ENCODE measurements at places on chromosomes 16 and 17.
A peak's percentile ranks its signal among the peaks of the same experiment; 100 is the strongest.

GRCh38 chr17:44584443-44584842 lies 27.2 kb downstream of the FZD2 start:
- DNase-seq: no peak

- DNase-seq: no peak
Measured at GRCh38 chr17:1800240-1800639, 29.5 kb downstream of the SMYD4 start.

DNA sequence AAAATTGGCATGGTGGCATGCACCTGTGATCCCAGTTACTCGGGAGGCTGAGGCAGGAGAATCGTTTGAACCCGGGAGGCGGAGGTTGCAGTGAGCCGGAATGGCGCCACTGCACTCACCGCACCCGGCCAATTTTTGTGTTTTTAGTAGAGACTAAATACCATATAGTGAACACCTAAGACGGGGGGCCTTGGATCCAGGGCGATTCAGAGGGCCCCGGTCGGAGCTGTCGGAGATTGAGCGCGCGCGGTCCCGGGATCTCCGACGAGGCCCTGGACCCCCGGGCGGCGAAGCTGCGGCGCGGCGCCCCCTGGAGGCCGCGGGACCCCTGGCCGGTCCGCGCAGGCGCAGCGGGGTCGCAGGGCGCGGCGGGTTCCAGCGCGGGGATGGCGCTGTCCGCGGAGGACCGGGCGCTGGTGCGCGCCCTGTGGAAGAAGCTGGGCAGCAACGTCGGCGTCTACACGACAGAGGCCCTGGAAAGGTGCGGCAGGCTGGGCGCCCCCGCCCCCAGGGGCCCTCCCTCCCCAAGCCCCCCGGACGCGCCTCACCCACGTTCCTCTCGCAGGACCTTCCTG lies at the start of gene HBQ1:
TSS of gene HBQ1 (plus strand) at position 359 of the 575 bp plus-strand sequence. CDS start at position 387, 28 bp downstream.
- peak; percentile 4 for DNase-seq

GRCh38 chr16:68000450-68000849 lies 1.2 kb upstream of the DPEP2 start:
- DNase-seq: peak; percentile 13

- no peak for DNase-seq
Measured at GRCh38 chr16:47043200-47043599, 69.7 kb upstream of the DNAJA2 start.

DNA sequence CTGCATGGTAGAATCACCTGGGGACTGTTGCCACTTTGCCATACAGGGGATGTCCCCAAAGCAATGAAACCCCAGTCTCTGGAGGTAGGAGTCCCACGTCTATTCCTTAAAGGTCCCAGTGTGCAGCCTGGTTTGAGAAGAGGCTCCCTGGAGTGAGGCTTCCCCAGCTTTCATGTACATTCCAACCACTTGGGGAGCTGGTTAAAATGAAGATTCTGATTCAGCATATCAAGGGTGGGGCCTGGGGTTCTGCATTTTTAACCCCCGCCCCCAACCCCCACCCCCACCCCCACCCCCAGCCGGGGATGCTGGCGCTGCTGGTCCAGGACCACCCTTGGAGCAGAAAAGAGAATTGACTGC lies 241.2 kb downstream of the FOXL1 start:
- DNase-seq: no peak

DNA sequence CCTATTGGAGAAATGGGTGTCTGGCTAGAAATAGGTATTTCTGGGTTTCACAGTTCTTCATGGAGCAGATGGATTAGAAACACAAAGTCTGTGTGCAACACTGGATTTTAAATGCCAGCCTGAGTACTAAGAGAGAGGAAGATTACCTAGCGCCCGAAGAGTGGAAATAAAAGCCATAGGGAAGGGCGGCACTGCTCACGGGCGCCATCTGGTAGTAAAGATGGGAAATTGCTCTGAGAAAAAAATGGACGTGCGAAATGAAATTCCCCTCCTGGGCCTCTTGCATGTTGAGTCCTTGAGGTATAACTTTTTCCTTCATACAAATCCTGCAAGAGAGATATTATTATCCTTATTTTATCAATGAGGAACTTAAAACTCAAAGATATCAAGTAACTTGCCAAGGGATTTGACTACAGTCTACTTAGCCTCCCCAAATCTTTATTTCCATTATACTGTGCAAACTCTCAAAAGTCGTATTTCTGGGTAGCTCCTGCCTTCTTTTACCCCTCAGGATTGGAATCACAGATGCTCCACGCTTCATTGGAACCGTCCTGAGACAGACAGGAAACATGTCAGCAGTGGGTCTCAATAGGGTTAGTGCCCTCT lies 72.8 kb downstream of the MMD start:
- peak; percentile 50 for DNase-seq

GRCh38 chr16:54059319-54059718 lies 227.3 kb downstream of the IRX3 start:
- DNase-seq: no peak

- no peak for DNase-seq
Measured at GRCh38 chr17:62189377-62189776, 124.3 kb upstream of the MED13 start.

GRCh38 chr17:48290378-48290777 lies 139.6 kb downstream of the SKAP1 start:
- no peak for DNase-seq

- DNase-seq: peak; percentile 93
Measured at GRCh38 chr16:15404792-15405191, 9.2 kb downstream of the MPV17L start.

DNA sequence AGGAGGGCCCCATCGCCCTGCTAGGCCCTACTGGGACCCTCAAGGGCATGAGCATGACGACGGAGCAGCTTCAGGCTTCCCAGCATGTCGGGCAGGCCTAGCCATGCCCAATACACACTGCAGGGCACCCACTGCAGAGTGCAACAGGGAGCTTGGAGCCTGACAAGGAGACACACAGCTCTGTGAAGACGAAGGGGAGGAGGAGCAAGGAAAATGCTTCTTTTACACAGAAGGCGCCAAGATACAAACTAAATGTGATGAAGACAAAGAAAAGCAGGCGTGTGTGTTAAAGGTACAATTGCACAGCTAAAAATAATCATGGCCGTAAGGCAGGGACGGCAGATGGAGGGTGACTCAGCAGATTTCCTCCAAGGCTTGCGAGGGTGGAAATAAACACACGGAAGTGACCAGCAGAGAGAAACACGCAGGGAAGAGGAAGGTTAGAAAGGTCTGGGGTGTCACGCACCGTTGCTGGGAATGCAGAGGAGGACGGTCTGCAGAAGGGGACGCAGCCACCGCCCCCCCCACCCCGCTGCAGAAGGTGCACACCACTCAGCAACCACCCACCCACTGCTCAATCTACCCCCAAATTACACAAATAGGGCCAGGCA lies 108.5 kb downstream of the ZNF778 start:
- peak; percentile 77 for DNase-seq

GRCh38 chr17:4944163-4944553 lies 4.1 kb downstream of the RNF167 start:
- no peak for DNase-seq

DNA sequence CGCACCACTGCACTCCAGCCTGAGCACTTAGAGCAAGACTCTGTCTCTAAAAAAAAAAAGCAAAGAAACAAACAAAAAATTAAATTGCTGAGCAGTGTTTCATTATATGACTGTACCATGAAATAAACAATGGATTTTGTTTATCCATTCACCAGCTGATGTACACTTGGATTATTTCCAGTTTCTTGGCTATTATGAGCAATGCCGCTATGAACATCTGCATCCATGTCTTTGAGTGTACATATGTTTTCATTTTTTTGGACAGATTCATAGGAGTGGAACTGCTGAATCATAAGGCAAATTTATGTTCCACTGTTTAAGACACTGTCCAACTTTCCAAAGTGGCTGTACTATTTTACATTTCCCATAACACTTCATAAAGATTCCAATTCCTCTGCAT lies 8.0 kb downstream of the RNF157 start:
- no peak for DNase-seq

DNA sequence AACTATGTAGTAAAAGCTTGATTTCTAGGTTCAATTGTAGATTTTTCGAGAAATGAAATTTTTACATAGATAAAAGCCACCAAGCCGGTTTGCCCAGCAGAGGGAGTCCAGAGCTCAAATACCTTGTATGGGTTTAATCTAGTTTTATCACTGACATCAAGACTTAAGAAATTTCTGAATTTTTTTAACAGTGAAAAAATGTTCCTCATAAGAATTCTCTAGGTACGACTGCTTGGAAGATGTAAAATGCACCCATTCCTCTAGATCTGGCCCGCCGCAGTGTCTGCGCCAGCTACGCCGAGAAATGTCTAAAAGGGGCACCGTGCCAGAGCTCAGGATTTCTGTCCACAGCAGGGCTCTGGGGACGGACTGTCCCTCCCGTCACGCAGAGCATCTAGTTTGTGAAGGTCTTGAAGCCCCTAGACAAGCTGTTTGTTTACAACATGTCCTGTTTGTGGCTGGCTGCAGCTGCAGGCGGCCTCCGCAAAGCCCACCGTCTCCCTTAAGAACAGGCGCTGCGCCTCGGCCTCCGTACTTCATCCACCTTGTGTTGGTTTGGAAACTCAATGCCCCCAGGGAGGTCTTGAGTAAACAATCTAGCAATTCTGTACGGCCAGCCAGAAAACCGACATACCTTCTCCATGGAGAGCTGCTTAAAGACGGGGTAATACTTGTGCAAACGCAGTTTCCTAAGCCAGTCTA lies 24.8 kb downstream of the MAP1LC3B start:
- DNase-seq: peak; percentile 40

DNA sequence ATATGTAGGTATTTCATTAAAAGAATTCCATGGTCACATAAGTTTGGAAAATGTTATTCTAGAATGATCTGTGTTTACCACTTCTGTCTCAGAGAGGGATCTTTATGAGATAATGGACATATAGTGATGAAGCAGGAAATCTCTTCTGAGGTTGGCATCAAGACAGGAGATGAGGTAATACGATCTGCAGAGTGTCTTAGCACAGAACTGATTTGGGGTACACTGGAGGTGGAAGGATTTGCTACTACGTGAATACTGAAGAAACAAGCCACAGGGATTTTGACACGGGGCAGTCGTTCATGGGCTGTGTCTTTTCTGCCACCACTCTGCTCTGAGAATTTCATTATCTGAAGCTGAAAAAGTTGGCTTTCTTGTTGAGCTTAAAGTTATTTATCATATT lies 5.5 kb downstream of the CBFB start:
- DNase-seq: no peak

- no peak for DNase-seq
Measured at GRCh38 chr17:79979816-79980215, 55.9 kb downstream of the TBC1D16 start.

DNA sequence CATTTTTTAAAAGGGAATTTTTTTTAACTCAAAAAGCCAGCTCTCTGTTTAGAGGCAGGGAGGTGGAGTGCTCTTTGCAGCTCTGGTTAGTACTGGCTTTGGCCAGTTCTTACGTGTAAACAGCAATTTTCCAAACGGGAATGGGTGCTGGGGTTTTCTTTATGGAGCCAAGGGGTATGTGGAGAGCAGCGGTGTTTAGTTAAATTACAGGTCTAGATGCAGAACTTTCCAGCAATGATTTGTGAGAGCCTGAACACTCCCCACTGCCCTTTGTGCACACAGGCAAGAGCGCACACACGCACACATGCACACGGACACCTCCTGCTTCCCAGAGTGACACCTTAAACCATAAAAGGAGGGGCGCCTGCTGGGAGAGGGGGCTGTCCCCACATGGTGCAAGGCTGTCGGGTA lies 140.2 kb downstream of the MSI2 start:
- no peak for DNase-seq

GRCh38 chr17:39618246-39618913 lies 8.4 kb upstream of the PPP1R1B start:
- DNase-seq: no peak

GRCh38 chr17:80254396-80255251 lies 6.0 kb upstream of the RNF213 start:
- peak; percentile 94 for DNase-seq

DNA sequence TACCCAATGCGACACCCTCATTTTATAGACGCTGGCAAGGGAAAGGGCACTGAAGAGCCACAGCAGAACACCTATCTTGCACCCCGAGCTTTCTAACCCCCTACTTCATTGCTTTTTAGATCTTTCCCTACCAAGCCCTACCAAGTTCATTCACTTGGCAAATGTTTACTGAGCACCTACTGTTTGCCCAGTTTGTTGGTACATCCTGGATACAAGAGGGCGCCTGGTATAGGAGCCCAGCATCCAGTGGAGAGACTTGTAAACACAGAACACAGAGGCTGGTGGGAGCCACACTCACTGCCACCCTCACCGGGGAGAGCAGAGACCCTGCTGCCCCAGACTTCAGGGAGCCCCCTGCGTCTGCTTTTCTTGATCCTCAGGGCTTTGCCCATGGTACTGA lies 112.6 kb downstream of the GNAO1 start:
- DNase-seq: no peak

DNA sequence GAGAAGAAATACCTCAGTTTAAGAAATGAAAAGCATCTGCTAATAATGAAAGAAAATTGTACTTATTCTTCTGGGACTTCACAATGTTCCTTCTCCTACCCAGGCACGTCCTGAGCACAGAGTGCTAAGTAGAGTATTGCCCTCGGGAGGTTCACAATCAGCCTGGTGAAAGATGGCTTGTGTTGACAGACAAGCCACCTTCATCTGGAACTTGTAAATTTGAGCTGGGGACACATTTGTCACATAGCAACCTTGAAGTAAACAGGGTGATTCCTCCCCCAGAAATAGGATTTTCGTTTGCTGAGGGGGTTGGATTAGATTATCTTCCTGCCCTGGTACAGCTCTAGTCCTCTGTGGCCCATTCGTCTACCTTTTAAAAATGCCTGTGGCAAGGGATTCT lies 34.4 kb upstream of the MYH2 start:
- no peak for DNase-seq

- DNase-seq: no peak
Measured at GRCh38 chr17:80967404-80967872, 24.2 kb upstream of the CHMP6 start.

DNA sequence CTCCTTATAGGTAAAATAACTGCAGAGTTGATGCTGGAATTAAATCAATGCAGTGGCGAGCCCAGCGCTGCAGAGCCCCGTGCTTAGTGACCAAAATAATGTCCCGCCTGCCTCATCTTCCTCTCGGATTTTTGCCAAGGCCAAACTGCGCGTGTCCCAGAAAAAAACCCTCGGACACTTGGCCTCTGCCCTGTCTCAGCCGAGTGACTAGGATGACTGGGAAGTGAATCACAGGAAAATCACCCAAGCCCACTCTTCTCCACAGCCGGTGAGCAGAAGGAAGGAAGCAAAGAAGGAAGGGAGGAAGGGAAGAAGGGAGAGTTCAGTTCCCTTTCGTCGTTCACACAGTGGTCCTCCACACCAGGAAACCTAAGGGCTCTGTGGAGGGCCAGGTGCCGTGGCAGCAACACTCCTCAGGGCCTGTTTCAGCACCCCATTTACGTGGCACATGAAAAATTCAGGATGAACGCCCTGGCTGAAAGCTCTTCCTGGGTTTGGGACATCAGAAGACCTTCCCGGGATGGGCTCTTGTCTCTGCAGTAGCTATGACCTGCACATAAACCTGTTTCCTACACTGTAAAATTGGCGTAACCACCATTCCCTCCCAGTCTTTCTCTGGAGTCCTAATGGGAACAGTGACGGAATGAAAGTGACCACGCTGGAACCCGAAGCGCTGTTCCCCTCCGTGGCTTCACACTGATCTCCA lies 25.4 kb upstream of the HOXB13 start:
- no peak for DNase-seq

- DNase-seq: no peak
Measured at GRCh38 chr17:16989953-16990860, 18.3 kb upstream of the TNFRSF13B start.
